Dorsolateral prefrontal cortex (tissue), 122 donors: ENCODE measurements at places on chromosomes 16 and 17. TPM values are rescaled to one million over a fixed set of nuclear protein-coding genes. Genes with fewer than 3 reads are reported as not detected.
A peak's percentile ranks its signal among the peaks of the same experiment; 100 is the strongest.

Gene PDILT
- not detected for total RNA-seq

Gene CACNA1H
- 5.6 TPM for total RNA-seq

Gene ANKRD40CL
- not detected for total RNA-seq

Gene ATP6V0D1
- 178 TPM for total RNA-seq

Gene TBX6
- 1.2 TPM for total RNA-seq

Gene SPEM3
- not detected for total RNA-seq

Gene GPR179
- 5.9 TPM for total RNA-seq

Gene ZNF594
- 20.1 TPM for total RNA-seq

- DNase-seq, result no peak
Observed at GRCh38 chr16:81445143-81445961, 744 bp downstream of the CMIP start.

DNA sequence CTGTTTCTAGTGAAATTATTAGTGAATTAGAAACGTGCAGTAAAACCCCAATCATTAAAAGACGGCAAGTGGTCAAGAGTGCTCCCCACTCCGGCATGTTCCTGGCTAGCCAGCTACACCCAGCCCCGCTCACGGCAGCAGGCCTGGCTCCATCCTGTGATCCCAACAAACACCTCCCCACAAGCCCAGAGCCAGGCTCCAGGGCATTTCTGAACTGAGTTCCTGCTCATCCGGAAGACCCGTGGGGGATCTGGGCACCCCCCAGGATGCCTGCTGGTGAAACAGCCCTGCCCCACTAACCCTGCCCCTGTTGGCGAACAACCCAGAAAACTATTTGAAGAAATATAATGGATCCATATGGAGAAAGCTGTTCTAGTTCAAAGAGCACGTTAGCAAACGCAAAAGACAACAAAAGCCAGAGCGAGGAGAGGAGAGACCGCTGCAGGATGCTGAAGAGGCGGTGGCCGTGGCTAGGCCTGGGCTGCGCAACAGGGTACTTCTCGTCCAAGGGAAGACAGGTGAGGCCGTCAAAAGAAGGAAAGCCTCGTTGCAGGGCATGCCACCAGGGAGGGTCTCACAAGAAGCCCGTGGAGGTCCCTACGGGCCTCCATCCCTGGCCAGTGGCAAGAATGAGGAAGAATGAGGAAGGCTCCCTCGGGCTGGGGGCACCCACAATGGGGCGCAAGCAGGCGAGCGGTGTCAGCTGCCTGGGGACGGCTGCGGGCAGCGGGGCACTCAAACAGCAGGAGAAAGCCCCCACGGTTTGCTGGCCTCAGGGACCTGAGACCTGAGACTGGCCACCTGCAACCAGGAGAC lies 19.2 kb downstream of the SLC16A3 start:
- DNase-seq, result no peak

DNA sequence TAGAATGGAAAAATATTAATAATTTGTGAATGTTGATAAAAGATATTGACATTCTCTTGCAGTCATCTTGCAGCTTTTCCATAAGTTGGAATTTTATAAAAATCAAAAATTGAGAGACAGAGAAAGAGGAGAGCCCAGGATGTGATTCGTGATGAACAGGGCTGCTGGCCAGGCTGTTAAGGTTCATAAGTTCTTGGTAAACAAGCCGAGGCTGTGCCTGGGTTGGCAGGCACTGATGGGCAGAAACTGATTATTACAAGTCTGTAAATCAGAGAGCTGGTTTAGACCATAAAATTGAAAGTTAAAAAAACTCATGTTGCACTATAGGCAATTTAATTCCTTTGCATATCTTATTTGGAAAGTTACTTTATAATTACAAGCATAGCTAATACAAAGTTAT lies 533.7 kb downstream of the HAPSTR1 start:
- no peak for DNase-seq

- DNase-seq, result no peak
Observed at GRCh38 chr17:63224644-63225043, 221.5 kb downstream of the CYB561 start.

DNA sequence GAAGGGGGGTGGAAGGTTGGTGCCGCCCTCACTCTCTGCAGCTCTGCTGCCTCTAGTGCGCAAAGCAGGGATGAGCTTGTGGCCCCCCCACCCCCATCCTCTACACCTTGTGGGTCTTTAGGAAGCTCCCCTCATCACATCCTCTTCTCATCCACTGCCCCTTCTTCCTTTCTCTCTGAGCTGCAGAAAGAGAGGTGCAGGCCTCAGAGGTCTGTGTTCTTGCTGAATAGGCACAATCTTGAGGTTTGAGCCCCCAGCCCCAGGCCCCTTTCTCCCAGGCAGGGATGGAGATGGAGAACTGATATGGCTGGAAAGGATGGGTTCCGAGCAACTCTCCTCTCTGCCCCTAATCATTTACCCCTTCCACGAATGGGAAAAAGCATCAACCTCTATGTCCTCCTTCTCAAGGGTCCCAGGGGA lies 2.6 kb downstream of the CACNA1G start:
- DNase-seq, result peak; percentile 58

- DNase-seq, result no peak
Observed at GRCh38 chr17:9360677-9361081, 214.9 kb downstream of the STX8 start.

DNA sequence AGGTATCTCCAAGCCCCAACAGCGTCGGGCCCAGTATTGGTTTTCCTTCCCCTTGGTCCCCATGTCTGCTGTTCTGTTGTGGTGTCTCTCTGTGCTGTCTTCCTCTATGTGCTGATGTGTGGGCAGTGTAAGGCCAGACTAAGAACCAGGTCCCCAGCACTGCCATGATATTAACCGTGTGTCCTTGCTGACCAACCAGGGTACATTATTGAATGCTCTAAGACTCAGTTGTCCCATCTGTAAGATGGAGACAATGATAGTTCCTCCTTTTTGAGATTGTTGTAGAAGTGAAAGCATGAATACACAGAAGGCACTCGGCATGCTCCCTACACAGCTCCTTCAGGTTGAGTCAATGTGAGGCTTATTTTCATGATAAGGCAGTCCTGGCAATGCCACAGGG lies 20.6 kb downstream of the AOC3 start:
- DNase-seq, result no peak

DNA sequence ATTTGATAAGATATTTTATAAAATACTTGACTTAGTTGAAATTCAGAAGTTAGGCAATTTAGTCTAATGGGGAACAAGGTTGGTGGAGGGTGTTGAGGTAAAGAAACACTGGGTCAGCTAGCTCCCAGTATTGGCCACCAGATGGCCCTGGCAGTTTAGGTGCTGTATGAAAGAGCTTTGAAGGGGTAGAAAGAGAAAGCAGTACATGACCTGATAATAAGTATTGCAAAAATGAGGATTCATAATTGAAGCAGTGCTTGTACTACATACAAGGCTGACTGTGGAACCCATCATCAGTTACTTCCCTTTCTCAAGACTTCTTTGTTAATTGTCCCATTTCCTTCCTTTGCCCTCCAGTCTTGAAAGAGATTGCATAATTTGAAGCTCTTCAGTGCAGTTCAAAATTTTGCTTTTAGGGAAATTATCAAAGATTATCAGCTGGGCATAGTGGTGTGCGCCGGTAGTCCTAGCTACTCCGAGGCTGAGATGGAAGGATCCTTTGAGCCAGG lies 29.4 kb downstream of the TANC2 start:
- peak; percentile 34 for DNase-seq

GRCh38 chr17:1183171-1183873 lies 3.5 kb upstream of the ABR start:
- no peak for DNase-seq

GRCh38 chr17:64382061-64382583 lies 8.5 kb downstream of the PECAM1 start:
- no peak for DNase-seq

DNA sequence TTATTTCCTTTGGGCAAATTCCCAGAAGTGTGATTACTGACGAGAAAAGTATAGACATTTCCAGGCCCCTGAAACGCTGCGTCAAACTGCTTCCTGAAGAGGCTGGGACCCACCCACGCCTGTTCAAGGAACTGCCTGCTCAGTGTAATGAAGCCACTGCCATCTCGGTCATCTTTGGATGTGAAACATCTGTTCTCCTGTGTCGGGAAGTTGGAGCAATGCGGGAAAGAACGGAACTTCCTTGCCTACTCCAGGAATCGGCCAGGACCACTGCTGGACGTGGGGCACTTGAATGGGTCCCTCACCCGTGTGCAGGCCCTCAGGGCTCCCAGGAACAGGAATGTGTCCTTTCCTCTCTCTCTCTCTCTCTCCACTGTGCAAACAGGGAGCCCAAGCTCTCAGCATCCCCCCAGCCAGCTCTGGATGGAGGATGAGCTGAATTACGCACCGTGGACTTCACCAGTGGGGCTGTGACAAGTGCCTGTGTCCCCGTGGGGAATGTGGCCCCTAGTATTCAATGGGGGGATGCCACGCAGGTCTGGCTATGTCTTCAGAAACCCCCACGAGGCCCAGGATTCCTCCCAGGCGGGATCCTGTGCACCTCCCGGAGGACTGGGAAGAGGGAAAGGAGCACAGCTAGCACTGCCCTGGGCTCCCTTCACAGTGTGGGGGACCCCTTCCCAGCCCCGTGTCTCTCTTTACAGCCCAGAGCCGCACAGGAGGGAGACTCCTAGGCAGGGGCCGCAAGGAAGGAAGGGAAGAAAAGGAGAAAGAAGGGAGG lies 18.3 kb upstream of the LITAF start:
- DNase-seq, result no peak

- DNase-seq, result peak; percentile 99
Observed at GRCh38 chr16:4253394-4254150, 11.7 kb upstream of the SRL start.

GRCh38 chr16:50400967-50401348 lies 32.2 kb upstream of the BRD7 start:
- DNase-seq, result no peak

DNA sequence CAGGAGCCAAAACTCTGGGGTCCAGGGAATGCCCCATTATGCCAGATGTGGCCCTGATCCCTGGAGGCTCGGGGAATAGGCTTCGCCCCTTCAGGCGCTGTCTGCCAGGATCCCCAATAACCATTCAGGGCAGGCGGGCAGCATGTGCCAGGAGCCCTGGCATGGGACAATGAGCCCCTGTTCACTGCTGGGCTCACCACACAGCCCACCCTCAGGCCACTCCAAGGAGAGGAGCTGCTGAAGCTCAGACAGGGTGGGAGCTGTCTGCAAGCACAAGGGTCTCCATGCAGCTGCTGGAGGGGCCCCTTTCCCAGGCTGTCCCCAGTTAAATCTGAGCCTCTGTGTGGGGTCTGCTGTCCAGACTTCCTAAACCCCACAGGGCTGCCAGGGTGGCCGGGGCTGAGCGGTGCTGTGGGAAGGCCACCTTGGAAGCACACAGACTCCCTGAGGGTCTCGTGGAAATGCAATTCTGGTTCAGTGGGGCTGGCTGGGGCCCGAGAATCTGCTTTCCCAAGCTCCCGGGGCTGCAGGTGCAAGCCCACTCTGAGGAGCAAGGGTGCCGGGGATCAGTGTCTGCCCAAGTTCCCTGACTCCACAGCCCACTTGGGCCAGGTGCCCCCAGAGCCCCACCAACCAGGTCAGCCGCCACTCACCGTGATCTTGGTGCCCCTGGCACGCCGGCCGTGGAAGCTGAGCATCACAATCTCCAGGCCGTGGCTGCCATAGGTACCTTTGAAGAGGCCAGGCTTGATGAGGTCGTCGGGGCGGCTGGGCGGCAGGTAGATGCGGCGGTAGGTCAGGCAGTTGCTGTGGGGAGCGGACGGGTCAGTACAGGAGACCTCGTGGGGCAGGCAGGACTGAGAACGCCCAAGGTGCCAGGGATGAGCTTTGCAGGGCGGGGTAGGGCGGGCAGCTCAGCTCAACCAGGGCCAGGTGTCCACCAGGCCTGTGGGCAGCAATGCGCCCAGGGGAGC lies 17.7 kb upstream of the C16orf95 start:
- DNase-seq, result no peak

DNA sequence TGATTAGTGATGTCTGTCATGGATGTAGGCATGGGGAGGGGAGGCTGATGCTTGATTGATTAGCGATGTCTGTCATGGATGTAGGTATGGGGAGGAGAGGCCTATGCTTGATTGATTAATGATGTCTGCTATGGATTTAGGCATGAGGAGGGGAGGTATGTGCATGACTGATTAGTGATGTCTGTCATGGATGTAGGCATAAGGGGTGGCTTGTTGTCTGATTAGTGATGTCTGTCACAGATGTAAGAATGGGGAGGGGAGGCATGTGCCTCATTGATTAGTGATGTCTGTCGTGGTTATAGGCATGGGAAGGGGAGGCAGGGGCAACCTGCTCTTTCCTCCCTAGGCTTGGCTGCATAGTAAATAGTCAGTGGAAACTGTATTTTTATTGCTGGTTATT lies 409.4 kb downstream of the HAPSTR1 start:
- DNase-seq, result no peak

- no peak for DNase-seq
Observed at GRCh38 chr16:51881731-51882130, 665.2 kb downstream of the TOX3 start.

DNA sequence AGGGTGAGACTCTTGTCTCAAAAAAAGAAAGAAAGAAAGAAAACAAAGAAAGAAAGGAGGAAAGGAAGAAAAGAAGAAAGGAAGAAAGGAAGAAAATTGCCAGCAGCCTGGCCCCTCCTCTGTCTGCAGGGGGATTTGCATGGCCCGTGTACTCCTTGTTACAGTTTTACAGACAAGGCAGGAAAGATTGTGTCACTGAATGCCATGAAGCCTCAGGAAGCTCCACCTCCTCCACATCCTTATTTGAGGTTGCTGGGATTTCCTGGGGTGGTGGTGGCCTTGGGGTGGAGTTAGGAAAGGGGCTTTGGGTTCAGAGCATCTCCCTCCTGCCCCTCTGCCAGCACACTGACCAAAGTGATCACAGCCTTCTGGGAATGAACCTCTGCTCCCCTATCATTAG lies 23.6 kb downstream of the CFAP20 start:
- no peak for DNase-seq

DNA sequence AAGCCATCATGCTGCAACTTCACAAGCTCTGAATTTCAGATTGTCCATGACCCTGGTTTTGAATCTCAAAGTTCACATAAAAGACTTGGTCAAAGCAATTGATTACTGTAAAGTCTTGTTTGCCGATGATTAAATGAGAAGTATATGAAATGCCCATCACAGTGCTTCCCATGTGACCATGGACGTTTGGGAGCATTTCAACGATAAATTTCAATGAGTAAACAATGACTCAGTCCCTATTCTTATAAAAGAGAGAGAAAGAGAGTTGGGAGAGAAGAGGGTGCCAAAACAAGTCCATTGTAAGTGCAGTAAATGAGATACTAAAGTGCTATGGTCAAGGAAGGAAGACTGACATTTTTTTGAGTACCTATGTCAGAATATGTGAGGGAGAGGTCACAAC lies 276.9 kb downstream of the SOX9 start:
- DNase-seq, result no peak

- DNase-seq, result no peak
Observed at GRCh38 chr17:80498242-80498919, 22.0 kb upstream of the NPTX1 start.

- DNase-seq, result no peak
Observed at GRCh38 chr16:57371494-57372371, 557 bp upstream of the CX3CL1 start.
